ENCODE measurements at places on chromosomes 4 and X. TPM values are rescaled to one million over a fixed set of nuclear protein-coding genes. Genes with fewer than 3 reads are reported as not detected.

DNA sequence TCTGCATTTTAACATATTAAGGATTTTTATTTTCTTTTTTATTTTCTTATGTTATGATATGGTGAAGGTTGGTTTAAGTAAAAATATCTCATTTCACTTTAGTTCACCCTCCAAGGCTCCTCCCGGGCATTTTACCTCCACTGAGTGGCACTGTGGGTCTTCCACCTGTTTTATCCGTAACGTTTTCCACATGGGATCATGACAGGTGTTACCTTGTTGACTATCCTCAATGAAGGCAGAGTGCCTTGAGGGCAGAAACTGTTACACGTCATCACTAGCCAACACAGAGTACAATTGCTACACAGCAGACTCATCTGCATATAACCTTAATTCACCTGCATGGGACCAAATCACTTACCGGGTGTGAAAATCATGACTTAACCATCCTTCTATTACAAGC lies 105.8 kb downstream of the GEMIN8 start:
- no peak for DNase-seq

- no peak for DNase-seq
These were observed 92.1 kb downstream of the MAMLD1 start for GRCh38 chrX:150455215-150455608.

DNA sequence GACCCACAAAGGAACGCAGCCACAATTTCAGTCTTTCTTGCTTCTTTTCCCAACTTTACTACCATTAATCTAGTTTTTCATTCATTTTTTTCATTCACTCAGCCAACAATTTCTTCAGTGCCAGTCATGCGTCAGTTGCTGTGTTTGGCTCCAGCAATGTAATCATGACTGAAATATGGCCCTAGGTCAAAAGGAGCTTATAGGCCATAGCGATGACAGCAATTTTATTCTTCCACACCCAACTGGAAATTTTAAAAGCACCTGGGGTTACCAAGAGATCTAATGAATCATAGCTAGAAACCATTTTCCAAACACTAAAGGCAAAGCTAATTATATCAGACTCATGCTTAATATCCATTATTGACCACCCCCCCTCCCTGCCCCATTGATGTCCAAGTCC lies 29.8 kb upstream of the C1QTNF7 start:
- no peak for DNase-seq

DNA sequence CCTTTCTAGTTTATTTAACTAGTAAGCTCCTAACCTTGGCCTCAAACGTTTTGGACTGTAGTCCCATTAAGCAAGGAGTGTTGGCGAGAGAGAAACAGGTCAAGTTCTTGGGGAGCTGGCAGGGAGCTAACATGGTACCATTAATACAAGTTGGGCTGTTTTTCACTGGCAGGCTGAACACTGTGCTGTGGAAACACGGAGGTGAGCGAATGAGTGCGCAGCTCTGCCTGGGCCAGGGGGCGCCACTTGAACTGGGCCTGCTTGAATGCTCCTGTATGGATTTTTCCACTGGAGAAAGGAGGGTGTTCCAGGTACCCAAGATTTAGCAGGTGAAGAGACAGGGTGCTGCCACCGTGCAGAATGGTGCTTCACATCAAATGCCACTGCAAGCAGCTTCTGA lies 7.4 kb upstream of the SMS start:
- no peak for DNase-seq

- DNase-seq, result no peak
These were observed 88.8 kb downstream of the FMR1NB start for GRCh38 chrX:148069759-148070503.

DNA sequence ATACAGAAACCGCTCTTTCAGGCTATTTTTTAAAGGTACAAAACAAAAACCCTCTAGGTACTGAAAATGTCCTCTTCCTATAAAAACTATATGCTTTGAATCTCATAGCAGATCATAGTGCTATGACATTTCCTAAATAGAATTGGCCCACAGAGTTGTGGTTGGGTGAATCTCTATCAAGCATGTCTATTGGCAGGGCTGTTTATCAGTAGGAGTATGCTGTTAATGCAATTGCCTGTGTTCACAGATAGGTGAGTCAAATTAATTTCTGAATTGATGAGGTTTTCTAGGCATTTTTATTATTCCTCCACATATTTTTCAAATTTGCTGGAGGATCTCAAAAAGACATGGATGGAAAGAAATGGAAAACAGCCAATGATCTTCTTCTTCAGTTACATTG lies 73.9 kb downstream of the QRFPR start:
- DNase-seq, result no peak

GRCh38 chrX:68894513-68895340 lies 65.9 kb downstream of the EFNB1 start:
- no peak for DNase-seq

- no peak for DNase-seq
These were observed 1638.1 kb upstream of the PABPC4L start for GRCh38 chr4:135839712-135840111.

- DNase-seq, result no peak
These were observed 11.6 kb downstream of the THAP6 start for GRCh38 chr4:75525910-75526309.

DNA sequence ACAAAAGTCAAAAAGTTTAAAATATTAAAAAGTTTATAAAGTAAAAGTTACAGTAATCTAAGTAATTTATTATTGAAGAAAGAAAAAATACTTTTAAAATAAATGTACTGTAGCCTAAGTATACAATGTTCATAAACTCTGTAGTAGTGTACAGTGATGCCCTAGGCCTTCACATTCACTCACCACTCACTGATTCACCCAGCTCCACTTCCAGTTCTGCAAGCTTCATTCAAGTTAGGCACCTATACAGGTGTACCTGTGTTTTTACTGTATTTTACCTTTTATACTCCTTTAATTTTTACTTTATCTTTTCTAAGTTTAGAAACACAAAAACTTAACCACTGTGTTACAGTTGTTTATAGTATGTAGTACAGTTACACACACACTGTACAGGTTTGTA lies 40.1 kb upstream of the AGA start:
- DNase-seq, result no peak

- no peak for DNase-seq
These were observed 8.9 kb downstream of the ANXA3 start for GRCh38 chr4:78560296-78560963.

GRCh38 chr4:82728301-82728700 lies 70.3 kb downstream of the SCD5 start:
- peak; percentile 24 for DNase-seq

DNA sequence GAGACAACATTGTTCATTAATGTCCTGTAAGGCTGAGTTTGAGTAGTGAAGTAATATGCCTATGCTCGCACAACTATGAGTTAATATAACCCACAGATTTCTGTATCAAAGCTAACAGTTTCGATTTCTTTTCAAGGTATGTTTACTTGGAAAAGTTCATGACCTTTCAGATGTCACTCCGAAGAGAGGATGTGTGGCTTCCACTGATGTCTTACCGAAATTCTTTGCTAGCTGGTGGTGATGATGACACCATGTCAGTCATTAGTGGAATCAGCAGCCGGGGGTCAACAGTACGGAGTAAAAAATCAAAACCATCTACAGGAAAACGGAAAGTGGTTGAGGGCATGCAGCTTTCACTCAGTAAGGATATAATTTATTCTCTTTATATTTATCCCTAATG lies 124.9 kb downstream of the STAG2 start:
- no peak for DNase-seq

DNA sequence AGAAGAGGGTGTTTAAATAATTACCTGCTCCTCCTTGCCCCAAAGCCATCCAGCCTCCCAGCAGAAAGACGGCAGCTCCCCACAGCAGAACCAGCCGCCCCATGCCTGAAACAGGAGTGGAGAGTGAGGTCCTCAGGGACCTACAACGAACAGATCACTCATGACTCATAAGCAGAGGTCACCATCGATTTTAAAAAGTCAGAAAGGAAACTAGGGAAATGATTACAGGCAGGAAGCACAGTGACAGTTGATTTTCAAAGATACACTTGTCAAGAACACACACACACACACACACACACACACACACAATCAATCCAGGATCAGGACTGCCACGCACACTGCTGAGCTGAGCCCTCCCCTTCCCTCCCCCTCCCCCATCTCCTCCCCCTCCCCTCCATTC lies at the start of gene CRLF2:
CRLF2 (minus strand) TSS at position 118 of the 400 bp plus-strand sequence; CDS start at position 103, 15 bp downstream.
- no peak for DNase-seq

- no peak for DNase-seq
These were observed 45.2 kb downstream of the HTRA3 start for GRCh38 chr4:8314691-8315255.

GRCh38 chrX:131841496-131842437 lies 181.3 kb upstream of the STK26 start:
- DNase-seq, result peak; percentile 66

DNA sequence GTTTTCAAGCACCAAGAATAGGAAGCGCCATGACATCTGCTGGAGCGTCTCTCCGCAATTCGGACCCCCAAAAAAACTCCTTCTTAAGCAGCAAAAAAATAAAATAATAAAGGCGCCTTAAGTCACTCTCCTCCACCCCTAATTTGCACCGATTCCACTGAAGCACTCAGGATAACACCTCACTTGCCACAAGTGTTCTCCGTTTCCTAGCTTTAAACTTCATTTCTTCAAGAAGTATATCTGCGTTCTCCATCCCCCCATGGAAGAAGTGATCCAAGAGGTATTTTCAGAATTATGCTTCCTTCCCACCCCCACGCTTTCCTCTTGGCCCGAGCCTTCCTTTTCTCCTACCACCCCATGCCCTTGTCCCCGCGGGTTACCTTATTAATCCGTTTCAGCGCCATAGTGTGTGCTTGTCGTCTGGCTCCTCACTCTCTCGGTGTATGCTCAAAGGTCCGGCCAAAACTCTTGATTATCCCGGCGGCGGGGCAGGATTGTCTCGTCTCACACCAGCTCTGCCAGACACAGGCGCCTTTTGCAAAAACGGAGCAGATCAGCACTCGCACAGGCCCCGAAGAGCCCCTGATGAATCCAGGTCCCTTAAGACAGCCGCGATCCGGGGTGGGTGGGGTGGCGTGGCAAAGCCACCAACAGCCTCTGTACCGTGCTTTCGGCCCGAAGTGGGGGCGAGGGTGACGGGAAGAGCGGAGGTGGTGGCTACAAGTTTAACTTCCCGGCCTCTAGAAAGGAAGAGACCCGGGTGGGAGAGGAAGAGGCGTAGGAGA lies 1.1 kb downstream of the UBE2D3 start:
- no peak for DNase-seq

DNA sequence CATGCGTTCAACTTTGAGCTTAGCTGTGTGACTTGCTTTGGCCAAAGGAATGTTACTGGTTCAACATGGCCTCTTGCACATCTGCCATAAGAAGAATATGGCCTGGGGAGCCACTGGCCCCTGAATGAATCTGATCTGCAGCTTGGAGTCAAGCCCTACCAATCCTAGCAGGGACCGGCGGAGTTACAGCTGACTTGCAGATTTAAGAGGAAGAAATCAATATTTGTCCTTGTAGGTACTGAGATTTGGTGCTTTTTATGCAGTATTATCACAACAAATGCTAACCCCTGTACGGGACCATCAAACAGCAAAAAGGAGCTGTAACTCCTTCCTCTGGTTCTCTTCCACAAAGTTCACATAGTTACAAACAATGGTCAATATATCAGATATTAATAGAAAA lies 252.0 kb downstream of the LDB2 start:
- no peak for DNase-seq

DNA sequence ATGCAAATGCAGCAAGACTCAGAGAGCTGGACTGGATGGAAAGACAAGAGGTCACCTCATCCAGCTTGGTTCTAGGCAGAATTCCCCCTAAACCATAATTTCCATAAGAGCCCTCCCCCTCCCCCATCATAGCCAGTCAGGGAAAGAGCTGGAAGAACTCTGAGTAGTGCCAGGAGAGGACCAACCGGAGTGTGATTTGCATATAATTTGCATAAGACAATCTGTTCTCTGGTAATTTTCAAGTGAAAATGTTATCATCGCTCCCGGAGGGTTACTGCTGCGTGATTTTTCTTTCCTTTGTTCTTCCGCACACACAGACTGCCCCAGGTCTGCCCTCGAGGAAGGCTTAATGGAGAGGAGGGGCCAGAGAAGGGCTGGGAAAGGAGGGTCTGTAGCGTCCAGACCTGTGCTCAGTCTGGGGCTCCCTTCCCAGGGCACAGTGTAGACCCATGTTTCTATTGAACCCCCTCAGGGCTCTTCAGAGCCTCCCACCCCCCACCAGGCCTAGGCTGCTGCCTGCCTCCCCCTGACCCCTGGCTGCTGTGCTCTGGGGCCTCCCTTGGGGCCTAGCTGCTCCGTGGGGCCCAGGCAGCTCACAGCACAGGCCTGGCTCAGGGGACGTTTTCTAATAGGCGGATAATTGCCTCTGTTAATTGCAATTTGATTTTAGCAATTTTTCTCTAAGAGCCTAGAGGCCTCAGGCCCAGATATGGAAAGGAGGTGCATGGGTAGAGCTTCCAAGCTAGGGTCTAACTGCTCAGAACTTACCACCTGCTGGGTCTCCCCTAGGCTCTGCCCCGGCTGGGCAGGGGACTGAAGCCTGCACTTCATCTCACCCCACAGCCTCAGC lies 90.4 kb upstream of the PJA1 start:
- DNase-seq, result no peak

DNA sequence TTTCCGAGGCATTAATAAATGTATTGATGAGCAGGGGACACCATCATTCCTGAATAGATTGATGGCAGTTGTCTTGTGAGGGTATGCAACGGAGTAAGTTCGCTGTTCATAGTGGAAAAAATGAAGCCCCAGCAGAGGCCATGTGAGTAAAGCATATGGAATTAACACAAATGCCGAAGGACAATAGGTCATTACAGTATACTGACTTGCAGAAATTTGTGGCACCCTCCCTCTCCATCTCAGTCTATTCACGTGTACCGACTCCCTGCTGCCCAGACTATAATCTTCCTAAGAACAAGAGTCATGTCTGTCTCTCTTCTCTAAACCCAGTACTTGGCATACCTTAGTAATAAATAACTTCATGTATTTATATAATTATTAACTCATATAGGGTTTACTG lies 47.1 kb upstream of the PCDH10 start:
- DNase-seq, result no peak

The KLHL13 gene
- total RNA-seq, result 9.1 TPM

The PPARGC1A gene
- total RNA-seq, result 0.09 TPM

The ADGRL3 gene
- 1.5 TPM for total RNA-seq

The RPA4 gene
- 0.75 TPM for total RNA-seq

The FGG gene
- total RNA-seq, result 121 TPM

The CITED1 gene
- total RNA-seq, result 1.3 TPM

The INTU gene
- total RNA-seq, result 3.0 TPM

The NLGN4X gene
- total RNA-seq, result not detected

Data from Caco-2 (cell line).